GM19239 (cell line): ENCODE measurements at places on chromosomes 4 and X.

DNA sequence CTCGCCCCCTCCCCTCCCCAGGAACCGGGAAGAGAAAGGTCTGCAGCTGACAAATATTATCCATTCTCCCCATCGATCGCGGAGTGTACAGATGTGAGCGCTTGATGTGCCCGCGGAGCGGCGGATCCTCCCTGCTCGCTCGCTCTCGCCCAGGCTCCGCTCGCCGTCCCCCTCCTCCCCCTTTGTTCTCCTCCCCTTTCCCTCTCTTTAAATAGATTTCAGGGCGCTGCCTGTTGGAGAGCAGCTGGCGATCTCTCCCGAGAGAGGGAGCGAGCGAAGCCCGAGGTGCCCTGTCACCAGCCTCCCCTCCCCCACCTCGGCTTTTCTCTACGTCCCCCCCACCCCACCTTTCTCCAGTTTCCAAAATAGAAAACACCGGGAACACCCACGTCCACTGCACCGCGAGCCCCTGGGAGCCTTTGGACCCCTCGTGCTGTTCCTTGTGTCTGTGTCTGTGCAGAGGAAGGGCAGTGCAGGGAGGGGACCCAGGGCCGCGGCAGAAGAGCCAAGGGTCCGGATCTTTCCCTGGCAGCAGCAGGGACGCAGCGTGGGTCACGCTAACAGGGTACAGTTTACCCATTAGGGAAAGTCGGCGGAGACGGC, 56.6 kb upstream of the BCOR start:
- DNase-seq: no peak

DNA sequence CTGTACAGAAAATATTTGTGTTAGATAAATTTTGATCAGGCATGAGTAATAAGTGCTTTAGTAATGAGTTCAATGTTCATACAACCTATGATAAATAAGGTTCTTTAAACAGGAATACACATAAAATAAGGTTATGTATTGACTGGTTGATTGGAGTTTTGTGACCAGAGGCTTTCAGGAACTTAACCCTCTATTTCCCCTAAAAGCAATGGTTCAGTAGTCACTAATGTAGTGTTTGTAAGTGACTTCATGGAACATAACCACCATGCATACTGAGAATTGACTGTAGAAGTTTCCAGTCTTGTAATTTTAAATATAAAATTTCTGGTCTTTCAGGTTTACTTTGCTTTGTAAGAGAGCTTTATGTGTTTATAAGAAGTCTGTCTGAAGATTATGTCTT, 28.1 kb downstream of the HPGD start:
- no peak for DNase-seq

GRCh38 chr4:1576961-1577821, 106.9 kb downstream of the FAM53A start:
- DNase-seq: no peak

- DNase-seq: peak; percentile 30
Observed at GRCh38 chr4:102759831-102760644, 730 bp downstream of the MANBA start.

DNA sequence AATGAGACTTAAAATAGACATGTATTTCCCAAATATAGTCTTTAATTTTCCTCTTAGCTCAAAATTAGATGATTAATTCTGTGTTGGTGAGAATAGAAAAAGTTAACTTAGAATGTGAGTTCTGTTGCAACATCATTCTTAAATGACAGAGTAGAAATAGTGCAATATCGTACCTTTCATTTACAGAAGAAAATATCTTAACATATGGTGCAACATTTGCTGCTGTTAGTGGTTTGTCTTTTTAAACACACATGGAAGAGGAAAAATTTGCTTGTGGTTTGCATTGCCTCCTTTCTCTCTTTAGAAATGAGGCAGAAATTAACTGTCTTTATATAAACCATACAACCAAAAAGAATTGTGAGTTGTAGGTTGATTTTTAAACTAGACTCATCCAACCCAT, 39.3 kb upstream of the FHDC1 start:
- DNase-seq: no peak

DNA sequence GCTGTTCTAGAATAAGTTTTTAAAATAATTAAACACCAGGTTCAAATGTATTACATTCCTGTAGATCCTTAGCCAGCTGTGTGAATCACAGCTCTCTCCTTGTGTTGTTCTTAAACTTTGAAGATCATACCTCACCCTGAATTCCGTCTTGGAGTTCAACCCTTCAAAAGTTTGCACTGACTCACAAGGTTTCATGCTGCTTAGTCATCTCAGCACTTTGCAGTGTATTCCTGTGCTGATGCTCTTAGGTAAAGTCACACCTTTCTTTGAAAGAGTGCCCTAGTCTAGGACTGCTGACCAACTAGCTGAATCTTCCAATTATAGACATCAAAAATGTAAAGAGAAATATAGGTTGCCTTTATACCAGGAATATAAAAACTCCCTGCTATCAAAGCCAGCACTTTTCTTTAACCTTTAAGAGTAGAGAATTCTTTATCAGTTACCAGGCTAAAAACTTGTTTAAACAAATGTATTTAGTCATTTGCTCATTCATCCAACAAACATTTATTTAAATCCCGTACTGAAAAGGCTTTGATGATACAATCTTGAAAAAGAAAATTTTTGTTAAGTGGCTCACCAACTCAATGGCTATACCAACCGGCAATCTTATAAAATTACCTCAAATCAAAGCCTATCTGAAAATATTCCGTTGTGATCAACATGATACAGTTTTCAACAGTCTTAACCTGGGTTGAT, 169.7 kb downstream of the RAP1GDS1 start:
- no peak for DNase-seq

DNA sequence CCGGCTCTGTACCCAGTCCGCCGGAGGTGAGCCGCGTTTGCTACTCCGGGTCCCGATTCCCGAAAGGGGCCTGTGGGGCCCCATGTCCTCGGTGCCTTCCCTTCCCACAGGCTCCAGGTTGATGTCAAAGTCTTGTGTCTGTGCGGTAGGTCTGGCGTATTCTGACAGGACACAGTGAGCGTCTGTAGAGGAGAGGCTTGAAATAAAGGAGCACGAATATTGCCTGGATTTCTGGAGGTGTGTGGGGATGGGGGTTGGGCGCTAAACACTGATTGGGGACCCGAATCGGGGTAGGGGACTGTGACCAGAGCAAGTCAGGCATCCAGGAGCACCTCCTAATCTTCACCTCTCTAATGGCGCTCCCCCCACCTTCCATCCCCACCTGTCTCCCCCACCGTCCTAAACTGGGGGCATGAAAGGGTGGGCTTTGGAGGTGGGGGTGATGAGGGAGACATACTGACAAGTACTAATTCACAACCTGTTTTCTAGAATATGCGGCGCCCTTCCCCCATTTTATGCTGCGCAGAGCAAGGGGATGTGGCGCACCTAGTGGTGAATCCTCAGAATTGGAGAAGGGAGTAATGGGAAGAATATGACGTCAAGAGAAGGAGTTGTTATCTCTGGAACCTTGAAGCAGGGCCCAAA, 855 bp downstream of the GPRASP2 start:
- no peak for DNase-seq

DNA sequence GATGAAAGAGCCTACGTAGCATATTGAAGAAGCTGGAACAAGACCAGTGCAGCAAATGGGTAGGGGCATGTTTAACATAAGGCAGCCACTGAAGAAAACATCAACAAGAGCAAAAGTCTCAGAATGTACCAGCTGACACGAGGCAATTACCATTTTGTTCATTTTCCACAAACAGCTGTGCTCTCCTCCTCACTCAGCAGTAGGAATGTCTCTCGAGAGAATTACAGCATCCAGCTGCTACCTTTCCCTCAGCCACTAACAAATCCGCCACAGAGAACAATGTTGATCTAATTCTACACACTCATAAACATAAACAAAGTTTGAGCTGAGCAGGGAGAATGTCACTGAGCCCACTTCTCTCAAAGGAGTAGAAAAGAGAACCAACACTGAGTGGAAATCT, 68.0 kb downstream of the OPHN1 start:
- DNase-seq: no peak

GRCh38 chr4:10321931-10322330, 135.3 kb downstream of the ZNF518B start:
- no peak for DNase-seq

DNA sequence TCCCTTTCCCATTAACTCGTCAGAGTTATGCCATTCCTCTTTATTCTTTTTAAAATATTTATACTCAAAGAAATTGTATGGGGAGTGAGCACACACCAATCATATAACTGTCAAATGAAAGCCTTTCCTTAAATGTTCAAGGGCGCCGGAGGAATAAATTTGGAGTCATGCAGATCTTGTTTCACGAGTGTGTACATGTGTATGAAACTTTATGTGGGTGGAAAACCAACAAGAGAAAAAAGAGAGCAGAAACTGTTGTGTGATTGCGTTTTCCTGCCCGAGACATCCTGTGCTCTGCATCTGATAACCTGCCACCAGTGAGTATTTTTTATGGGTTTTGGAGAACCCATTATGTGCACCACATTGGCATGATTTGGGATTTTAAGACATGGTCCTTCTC, 88.3 kb downstream of the FHDC1 start:
- DNase-seq: no peak

GRCh38 chrX:70554523-70554922, 109.9 kb downstream of the DLG3 start:
- DNase-seq: no peak

DNA sequence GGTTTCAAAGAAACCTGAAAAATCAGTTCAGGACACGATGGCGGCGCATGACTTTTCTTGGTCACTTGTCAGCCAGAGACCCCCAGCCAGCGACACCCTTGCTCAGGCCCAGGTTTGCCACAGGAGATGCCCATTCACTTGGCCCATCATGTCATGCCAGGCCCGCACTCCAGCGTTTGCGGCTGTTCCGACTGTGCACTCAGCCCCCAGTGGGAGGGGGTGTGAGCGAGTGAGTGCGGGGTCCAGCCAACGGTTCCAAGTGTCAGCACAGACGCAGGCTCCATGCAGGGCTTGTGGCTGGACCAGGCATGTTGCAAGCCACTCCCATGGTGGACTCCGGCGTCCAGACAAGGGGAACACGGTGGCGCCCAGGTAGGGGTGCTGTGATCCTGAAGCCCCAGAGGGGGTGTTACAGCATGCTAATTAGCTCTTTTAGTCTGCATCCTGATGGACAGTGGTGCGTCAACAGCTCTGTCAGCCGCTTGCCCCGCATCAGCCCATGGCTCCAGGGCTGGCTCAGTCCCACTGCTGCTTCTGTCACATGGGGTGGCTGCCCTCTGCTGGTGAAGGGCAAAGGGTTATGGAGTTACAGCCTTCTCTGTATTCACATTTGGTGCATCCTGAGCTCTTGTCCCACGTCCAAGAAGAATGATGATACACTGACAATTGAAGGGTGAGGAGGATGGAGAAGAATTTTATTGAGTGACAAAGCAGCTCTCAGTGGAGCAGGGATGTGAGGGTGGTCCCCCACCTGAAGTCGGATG, 3.7 kb upstream of the MAEA start:
- DNase-seq: no peak

DNA sequence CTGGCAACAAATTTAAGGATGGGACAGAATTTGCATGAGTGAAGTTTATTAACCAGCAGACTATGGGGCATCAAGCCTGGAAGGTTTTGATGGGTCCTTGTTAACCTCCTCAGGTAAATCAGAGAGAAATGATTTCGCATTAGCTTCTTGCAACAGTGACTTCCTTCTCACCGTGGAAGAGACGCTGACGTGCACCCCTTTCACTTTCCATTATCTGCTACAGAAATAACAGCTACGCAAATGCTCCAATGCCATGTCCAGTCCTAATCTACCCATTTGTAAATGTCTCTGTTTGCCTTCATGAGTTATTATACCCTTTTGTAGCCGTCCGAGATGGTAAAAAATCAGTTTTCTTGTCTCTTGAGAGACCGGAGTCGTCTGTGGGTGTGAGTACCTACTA, 100.3 kb downstream of the SLC34A2 start:
- no peak for DNase-seq

- no peak for DNase-seq
Observed at GRCh38 chr4:93947286-93947685, 118.7 kb downstream of the ATOH1 start.

DNA sequence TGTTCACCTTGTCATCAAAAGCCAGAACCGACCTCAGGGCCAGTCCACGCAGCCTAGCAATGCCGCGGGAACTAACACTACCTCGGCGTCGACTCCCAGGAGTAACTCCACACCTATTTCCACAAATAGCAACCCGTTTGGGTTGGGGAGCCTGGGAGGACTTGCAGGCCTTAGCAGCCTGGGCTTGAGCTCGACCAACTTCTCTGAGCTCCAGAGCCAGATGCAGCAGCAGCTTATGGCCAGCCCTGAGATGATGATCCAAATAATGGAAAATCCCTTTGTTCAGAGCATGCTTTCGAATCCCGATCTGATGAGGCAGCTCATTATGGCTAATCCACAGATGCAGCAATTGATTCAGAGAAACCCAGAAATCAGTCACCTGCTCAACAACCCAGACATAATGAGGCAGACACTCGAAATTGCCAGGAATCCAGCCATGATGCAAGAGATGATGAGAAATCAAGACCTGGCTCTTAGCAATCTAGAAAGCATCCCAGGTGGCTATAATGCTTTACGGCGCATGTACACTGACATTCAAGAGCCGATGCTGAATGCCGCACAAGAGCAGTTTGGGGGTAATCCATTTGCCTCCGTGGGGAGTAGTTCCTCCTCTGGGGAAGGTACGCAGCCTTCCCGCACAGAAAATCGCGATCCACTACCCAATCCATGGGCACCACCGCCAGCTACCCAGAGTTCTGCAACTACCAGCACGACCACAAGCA, 898 bp downstream of the UBQLN2 start:
- no peak for DNase-seq

DNA sequence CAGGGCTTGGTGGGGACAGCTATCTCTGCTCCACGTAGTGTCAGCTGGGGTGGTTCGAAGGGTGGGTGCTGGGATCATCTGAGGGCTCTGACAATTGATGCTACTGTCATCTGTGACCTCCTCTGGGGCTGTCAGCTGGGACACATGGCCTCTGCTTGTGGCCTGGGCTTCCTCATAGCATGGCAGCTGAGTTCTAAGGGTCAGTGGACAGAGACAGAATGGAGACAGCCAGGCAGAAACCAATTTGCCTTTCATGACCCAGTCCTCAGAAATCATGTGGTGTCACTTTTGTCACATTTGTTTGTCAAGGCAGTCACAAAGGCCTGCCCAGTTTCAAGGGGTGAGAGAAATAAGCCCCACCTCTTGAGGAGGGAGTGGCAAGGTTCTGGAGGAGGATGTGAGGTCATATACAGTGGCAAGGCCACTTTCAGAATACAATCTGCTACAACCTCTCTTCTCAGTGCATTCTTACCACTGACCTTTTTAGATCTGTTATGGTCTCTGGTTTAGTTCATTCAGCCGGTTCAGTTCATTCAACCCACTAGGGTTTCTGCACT, 103.6 kb upstream of the BCOR start:
- peak; percentile 32 for DNase-seq

GRCh38 chr4:88017516-88018297, 10.3 kb downstream of the PKD2 start:
- DNase-seq: no peak

DNA sequence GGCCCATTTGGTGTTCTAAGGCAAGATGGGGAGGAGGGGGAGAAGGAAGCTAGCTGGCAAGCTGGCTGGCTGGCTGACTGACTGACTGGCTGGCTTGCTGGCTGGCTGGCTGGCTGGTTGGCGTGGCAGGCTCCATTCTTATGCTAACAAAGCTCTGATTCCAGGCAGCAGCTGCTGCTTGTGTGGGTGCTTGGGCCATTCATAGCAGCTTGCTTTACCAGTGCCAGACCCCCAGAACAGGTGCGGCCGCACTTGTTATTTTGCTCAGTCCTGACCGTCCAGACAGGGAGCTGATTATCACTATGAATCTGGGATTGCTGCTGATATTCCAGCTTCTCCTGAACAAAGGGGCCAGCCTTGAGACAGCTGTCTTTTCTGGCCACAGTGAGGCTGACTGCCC, 131.2 kb upstream of the PAK3 start:
- DNase-seq: no peak

- no peak for DNase-seq
Observed at GRCh38 chrX:45619290-45619689, 418.6 kb upstream of the DIPK2B start.
